ENCODE measurements at places on chromosomes 6 and 20.

- peak; percentile 62 for DNase-seq
These were observed 62.5 kb upstream of the TIAM2 start for GRCh38 chr6:154932515-154933027.

GRCh38 chr6:36949636-36950035 lies 4.9 kb upstream of the PI16 start:
- DNase-seq: no peak

- DNase-seq: no peak
These were observed 37.7 kb downstream of the MAP3K4 start for GRCh38 chr6:161029195-161029809.

- peak; percentile 89 for DNase-seq
These were observed 12.6 kb upstream of the CARMIL1 start for GRCh38 chr6:25266456-25267100.

- no peak for DNase-seq
These were observed 131.1 kb downstream of the PHACTR3 start for GRCh38 chr20:59735486-59735885.

- DNase-seq: no peak
These were observed 8.7 kb downstream of the SNX21 start for GRCh38 chr20:45842169-45842812.

DNA sequence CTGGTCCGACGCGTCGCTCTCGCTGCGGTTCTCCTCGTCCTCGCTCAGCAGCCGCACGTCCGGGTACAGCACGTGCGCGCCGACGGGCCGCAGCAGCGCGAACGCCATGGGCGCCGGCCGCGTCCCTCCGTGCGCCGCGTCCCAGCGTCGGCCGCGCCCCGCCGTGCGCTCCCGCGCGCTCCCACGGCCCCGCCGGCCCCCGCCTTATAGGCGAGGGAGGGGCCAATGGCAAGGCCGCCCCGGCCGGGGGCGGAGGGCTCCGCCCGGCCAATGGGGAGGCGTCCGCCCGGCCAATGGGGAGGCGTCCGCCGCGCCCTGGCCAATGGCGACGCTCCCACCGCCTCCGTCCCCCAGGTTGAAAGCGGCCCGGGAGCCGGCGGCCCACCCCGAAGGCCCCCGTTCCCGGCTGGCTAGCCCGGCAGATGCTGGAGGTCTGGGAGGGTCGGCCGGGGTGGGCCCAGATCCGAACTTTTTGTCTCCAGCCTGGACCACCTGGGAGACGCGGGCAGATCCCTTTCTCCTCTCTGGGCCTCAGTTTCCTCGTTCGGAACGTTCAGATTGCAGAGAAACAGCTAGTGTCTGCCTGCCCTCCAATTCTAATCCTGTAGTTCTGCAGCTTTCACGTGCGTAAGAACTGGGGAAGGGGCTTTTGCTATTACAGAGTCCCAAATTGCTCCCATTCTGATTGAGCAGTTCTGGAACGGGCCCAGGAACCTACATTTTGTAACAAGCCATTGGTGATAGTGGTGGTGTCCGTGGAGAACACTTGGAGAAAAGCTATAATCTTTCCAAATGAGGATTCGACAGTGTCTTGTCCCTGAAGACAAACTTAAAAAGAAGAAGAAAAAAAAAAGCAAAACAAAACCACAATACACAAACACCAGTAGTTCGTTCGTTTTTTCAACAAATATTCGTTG lies at the start of gene TCF15:
Gene TCF15, minus strand, starts transcription at position 180 of the 917 bp plus-strand sequence. Its CDS starts 72 bp downstream, at position 108.
- DNase-seq: no peak

DNA sequence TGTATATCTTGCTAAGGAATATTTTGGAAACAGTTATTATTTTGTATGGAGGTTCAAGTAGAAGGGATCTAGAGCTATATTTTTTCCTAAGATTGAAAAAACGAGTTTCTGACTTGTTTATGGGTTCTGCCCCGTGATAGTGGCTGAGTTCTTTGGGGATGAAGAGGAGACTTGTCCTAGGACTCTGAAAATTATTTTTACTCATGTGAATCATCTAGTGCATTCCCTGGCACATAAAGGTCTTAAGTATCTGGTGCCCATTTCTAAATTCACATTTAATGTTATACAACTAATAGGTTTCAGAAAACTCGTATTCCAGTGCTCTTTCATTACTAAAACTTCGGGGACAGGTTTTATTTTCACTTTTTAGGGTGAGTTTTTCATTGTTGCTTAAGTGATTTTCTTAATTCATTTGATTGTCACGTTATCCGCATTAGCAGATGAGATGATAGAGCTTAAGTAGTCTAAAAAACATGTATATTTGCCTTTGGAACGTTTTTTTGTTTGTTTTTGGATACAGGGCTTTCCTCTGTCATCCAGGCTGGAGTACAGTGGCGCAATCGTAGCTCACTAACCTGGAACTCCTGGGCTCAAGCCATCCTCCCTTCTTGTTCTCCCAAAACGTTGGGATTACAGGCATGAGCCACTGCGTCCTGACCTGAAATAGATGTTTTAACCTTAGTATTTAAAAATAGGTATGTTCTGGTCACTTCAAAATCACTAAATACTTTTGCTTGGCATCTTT lies 2.1 kb downstream of the NFYA start:
- no peak for DNase-seq

DNA sequence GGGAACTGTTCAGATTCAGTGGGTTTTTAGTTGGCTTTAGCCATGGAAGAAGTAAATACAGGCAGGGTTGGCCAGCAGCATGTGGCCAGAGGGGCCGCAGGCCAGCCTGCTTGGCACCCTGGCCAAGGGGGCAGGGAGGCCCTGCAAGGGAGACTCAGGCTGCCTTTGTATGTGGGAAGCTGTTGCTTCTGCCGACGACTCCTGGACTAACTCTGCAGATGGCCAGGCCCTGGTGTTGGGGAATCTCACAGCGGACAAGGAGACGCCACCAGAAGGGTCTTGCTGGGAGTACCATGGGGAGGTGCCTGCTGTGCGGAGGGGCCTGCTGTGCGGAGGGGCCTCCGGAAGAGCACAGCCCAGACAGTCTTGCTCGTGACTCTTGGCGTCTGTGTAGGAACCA lies 25.2 kb downstream of the PYGB start:
- DNase-seq: no peak

DNA sequence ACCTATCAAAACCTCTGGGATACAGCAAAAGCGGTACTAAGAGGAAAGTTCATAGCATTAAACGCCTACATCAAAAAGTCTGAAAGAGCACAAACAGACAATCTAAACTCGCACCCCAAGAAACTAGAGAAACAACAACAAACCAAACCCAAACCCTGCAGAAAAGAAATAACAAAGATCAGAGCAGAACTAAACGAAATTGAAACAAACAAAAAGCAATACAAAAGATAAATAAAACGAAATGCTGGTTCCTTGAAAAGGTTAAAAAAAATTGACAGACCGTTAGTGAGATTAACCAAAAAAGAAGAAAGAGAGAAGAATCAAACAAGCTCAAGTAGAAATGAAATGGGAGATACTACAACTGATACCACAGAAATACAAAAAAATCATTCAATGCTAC lies 302.3 kb downstream of the RNGTT start:
- DNase-seq: no peak

DNA sequence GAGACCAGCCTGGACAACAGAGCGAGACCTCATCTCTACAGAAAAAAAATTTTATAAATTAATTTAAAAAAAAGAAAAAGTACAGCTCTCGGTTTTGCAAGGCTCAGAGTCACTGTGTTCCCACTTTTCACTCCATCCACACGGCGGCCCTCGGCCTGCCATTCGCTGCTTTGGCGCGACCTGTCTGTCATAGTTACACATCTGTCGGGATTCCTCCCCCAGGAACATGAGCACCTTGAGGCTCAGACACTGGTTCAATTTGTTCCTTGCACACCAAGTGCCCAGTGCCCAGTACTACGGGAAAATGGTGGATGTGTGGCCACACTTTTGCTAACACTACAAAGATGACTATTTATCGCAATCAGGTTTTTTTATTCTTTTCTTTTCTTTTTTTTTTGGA lies 8.4 kb downstream of the CTSZ start:
- no peak for DNase-seq

DNA sequence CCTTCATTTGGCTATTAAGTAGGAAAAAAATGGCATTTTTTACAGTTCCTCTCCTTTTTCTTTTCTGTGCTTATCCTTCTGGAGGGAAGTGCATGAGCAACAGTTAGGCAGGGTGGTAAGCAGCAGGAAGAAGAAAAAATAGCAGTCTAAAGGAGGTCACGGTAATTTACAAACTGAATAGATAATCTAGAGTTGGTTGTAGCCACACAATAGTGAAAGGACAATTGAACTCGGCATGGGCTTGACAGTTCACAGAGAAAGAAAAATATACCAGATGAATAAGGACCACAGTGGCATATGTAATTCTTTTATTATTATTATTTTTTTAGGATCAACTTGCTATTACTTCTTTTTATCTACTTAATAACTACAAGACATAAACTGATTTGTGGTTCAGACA lies 358.6 kb downstream of the BTBD9 start:
- no peak for DNase-seq

Measured in forelimb muscle (tissue), 1 donor.